ENCODE measurements at places on chromosomes 4 and X.
A peak's percentile ranks its signal among the peaks of the same experiment; 100 is the strongest.

GRCh38 chr4:37054531-37055077, 189.9 kb upstream of the NWD2 start:
- DNase-seq: no peak

DNA sequence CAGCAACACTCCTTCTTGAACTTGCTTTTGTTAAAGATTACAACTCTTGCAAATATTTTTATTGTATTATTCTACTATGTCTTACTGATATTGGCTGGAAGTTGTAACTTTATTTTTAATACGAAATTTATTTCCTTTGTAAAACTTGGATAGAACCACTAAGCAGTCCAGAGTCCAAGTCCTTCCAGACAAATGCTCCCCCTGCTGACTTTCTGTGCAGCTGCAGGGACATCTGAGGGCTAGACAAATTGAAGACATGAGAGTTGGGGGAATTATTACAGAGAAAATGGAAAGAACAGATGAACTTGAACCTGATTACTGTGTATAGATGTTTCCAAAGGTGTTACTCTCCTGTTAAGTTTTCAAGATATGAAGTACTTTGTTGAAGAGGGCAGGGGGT, 238.8 kb downstream of the GRIA3 start:
- DNase-seq: no peak

DNA sequence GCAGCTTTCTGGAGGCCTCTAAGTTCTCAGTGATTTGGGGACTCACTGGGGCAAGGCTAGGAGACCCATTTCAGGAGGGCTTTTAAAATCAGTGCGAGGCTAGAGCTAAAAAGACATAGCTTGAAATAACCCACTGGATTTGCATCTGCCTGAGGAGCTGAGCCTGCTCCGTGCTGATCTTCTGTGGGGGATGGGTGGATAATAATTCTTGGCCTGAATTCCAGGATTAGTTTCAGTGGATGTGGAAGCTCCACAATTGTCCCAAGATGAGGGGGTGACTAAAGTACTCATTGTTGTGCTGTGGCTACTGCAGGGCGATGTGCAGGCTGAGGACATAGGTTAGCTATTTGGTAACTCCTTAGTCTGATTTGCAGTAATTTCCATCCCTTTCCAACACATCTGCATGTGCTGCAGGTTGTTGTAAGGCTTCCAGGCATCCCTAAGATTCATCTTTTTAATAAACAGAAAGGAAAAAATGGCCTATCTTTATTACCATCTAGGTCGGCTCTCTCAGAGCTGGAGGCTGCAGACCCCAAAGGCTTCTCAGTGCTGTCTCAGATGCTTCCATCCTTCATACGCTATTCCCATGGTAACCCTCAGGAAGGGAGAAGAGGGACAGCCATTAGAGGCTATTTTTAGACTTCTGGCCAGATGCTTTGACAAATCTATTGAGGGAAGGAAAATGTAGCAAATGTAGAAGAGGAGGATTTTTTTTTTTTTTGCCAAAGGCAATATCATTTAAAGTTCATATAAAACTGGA, 63.4 kb downstream of the GRXCR1 start:
- no peak for DNase-seq

GRCh38 chrX:5449323-5449722, 779.3 kb downstream of the NLGN4X start:
- DNase-seq: no peak

- no peak for DNase-seq
Measured at GRCh38 chrX:133350751-133351150, 64.5 kb downstream of the GPC4 start.

DNA sequence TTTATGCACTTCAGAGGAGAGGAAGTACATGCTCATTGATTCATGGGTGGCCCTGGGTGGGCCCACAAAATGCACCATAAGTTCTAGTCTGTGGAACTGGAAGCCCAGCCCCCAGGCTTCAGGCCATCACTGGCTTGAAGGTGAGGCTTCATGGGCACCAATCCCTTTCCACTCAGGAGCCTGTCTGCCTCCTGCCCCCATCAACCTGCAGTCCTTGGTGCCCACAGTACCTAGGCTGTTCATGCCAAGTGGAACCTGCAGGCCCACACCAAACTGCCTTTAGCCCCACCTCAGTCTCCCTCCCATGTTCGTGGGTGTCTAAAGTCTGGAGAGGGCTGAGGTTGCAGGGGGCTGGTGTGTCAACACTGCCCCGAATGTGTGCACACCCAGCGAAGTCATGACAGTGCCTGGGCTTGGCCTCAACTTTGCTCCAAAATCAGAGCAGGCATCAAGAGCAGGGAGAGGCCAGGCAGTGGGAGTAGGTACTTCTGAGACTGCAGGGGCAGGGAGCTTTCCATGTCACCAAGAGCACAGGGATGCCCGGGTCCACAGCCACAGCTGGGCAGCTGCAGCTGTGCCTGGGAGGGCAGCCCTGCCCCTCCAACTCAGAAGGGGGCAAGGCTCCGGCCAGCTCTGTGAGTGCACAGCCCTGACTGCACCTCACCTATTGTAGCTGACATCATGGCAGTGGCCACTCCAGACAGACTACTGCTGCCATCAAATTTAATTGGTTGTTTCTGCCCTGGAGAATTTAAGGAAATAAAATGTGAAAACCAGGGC, 1250.4 kb upstream of the IGFBP7 start:
- peak; percentile 25 for DNase-seq

DNA sequence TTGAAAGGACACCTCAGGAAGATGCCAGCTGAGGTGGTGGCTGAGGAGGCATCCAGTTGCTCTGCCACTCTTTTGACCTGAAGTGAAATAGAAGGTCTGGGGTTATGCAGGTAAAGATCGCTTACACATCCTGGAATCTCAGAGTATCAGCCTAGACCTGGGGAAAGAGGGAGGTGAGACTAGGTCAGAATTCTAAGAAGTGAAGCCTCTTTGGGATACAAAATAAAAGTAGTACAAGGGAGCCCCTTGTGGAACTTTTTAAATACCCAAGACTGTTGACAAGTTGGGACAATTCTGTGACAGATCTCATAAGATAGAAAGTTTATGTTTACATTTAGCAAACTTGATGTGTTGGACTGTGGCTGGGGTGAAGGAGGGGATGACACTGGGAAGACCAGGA, 263.1 kb downstream of the SPRY1 start:
- no peak for DNase-seq

DNA sequence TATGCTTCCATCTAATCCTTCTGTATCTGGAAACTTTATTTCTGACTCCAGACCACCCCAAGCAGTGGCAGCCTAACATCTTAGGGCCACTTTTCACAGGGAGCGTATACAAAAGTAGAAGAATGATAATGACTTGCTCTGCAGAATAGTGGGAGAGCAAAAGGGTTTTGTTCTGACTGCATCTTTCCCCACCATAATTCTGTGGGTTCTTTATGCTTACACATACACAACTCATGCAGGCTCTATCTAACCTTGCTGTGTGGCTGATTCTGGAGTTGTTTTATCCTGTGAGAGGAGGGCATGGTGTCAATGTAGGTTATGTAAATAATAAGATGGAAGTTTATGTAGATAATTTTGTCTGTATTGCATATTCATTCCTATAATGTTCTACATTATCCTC, 42.4 kb upstream of the NDNF start:
- no peak for DNase-seq

GRCh38 chr4:15665753-15666365, 10.7 kb upstream of the FBXL5 start:
- no peak for DNase-seq

- DNase-seq: no peak
Measured at GRCh38 chrX:120299928-120300327, 11.3 kb downstream of the TMEM255A start.

DNA sequence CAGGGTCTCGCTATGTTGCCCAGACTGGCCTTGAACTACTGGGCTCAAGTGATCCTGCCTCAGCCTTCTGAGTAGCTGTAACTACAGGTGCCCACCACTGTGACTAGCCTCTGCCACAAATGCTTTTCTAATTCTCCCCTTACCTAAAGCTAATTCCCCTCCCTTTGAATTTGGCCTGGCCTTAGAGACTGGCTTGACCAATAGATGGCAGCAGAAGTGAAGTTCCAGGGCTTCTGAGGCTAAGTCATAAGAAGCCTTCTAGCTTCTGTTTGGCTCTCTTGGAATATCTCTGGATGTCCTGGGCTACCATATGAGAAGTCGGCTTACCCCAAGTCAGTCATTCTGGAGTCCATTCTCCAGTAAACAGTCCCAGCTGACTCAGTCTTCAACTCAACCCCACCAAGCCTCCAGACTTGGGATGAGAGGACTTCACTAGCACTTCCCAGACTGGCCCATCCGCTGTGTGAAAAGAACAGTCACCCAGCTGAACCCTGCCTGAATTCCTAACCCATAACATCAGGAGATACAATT, 61.0 kb downstream of the HPRT1 start:
- no peak for DNase-seq

GRCh38 chrX:94057385-94057784, 383.4 kb downstream of the FAM133A start:
- no peak for DNase-seq

DNA sequence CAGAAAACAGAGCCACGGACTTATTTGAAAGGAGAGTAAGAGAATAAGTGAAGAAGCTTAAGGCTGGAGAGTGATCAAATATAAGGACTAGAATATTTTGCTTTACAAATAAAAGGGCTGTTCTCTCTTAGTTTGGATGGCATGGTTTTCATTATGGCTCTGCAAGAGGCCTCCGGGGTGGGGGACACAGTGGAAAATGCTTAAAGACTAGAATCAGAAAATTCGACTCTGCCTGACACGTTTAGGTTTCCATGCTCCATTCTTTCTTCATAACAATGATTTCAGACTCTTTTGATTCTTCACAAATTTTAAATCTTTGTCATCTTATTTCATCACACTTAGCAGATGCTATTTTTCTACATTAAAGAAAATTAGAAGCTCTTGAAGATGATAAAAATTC, 632.4 kb upstream of the BOD1L1 start:
- no peak for DNase-seq

- DNase-seq: peak; percentile 60
Measured at GRCh38 chr4:168710353-168710946, 213.6 kb downstream of the PALLD start.

- no peak for DNase-seq
Measured at GRCh38 chrX:154473683-154474082, 5.4 kb downstream of the LAGE3 start.

GRCh38 chrX:83966347-83966746, 105.4 kb downstream of the CYLC1 start:
- DNase-seq: no peak

- no peak for DNase-seq
Measured at GRCh38 chr4:52157641-52158316, 106.7 kb downstream of the SPATA18 start.

- no peak for DNase-seq
Measured at GRCh38 chrX:130984782-130985181, 73.4 kb upstream of the ARHGAP36 start.

DNA sequence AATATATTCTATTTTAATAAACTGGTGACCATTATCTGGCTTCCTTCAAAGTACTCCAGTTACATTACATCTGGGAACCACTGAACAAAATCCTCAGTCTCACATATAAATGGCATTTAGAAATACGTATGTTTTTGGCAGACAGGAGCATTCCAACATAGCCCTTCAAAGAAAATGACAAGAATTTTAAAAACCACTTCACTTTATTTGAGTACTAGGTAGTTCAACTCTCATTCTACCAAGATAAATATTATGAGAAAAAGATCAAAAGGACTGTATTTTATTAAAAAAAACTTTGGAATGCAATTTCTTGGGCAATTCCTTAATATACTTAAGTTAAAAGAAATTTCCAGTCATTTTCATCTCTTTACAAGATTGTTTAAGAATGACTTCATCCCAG, 17.6 kb downstream of the TNIP3 start:
- DNase-seq: no peak

DNA sequence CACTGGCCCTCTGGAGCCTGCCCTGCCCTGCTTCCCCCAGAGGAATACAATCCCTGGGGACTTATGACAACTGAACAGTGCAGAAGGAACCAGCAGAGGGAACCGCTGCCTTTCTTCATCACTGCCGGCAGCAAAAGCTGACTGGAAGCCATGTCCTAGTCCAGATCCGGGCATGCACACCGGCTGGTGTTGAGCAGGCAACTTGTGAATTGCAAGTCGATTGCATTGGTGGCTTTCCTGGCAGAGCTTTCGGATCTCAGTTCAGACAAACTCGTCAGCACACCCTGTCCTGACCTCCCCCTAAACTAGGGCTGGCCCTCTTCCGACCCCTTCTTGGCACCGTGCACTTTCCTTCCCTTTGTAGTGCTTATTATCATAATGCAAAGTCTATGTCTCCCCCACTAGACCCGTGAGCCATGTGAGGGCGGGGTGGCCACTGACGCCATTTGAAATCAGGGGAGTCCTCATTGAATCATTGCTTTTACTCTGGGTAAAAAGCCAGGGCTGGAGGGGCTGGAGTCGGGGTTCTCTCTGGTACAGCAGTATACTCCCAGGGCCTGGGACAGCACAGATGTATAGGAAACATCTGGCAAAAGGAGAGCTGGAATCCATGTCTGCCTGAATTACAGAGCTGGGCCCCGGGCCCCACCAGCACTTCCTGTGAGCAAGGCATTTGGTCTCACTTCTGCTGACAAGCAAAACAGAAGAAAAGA, 1.8 kb downstream of the ARHGAP4 start:
- no peak for DNase-seq

- no peak for DNase-seq
Measured at GRCh38 chr4:65383589-65384305, 286.5 kb downstream of the EPHA5 start.

DNA sequence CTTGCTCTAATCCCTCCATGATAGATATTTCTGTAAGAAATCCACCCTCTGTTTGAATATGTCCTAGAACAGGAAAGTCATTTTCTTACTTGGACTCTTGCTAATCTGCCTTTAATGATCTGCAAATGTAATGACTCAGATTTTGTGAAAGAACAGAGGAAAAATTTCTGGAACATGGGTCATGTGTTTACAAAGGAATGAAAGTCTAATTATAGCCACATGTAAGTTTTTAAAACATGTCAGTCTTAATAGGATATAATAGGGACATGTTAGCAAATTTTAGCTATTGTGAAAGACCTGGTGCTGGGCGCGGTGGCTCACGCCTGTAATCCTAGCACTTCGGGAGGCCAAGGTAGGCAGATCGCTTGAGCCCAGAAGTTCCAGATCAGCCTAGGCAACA, 47.6 kb downstream of the GRK4 start:
- DNase-seq: no peak

DNA sequence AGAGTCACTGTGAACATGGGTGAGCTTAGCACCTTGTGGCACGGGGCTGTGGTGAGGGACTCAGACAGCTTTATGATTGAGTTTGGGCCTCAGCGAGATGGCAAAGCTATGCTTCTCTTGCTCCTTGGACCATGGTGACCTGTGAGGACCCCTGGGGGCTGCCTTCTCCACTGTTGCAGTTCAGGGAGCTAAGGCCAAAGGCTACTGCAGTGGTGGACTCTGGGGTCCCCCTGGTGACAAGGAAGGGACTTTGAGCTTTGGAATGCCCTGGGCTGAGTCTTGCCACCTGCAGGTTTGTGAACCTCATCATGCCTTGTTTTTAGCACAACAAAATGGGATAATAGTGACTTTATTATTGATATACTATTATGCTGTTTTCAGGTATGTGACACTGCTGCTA, 36.5 kb downstream of the TBL1X start:
- no peak for DNase-seq

Data from aorta (tissue), 5 donors.